ENCODE measurements at places on chromosomes 16 and 17.

DNA sequence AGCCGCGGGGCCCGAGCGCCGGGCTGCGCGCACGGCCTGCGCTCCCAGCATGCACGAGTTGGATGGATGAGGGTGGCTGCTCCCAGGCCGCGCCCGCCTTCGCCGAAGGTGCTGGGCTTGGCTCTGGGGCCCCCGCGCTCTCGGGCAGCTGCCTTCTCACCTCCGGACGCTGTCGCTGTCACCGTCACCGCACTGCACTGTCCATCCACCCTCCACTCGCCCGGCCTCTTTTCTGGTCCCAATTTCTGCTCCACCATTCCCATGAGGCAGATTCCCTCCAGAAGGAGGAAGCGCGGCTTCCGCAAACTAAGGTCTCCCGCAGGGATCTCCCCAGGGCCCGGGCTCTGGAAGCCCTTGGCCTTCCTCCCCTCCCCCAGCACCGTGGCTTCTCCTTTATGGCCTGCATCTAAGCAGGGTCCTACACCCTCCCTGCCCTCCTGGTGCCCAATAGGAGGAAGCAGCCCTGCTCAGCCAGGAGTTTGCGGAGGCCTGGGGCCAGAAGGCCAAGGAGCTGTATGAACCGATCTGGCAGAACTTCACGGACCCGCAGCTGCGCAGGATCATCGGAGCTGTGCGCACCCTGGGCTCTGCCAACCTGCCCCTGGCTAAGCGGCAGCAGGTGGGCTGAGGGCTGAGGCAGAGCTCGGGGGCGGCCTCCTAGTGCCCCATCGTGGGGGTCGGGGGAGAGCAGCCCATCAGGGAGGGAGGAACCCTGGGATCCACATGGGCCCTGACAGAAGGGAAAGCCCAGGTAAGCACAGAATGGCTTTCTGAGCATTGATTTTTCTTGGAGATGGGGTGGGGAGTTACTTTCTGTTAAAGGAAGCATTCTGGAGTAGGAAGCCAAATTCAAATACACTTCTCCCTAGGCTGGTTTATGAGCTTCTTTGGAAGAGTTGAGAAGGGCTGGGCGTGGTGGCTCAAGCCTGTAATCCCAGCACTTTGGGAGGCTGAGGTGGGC is 899 bp downstream of the ACE start:
- no peak for DNase-seq

GRCh38 chr16:31488468-31489297 is 5.8 kb downstream of the SLC5A2 start:
- no peak for DNase-seq

GRCh38 chr17:42438600-42439567 is 15.8 kb upstream of the CAVIN1 start:
- DNase-seq: no peak

DNA sequence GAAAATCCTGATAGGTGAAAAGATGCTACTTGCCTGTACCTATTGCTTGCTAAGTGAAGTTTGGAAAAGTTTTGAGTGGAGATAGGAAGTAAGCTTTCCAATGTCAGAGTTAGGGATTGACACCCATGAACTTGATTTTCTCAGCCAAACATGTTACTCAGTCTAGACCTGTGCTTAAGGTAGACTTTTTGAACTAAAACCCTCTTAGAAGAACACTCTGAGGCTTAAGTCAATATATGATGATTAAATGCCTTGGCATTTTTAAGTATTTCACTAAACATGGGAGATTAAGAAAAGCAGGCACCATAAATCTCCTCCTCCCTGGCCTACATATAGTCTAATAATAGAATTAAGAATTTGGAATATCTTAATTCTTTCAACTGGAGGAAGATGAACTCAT is 785.6 kb upstream of the SOX9 start:
- no peak for DNase-seq

GRCh38 chr17:13027246-13027645 is 9.4 kb upstream of the ELAC2 start:
- DNase-seq: no peak

DNA sequence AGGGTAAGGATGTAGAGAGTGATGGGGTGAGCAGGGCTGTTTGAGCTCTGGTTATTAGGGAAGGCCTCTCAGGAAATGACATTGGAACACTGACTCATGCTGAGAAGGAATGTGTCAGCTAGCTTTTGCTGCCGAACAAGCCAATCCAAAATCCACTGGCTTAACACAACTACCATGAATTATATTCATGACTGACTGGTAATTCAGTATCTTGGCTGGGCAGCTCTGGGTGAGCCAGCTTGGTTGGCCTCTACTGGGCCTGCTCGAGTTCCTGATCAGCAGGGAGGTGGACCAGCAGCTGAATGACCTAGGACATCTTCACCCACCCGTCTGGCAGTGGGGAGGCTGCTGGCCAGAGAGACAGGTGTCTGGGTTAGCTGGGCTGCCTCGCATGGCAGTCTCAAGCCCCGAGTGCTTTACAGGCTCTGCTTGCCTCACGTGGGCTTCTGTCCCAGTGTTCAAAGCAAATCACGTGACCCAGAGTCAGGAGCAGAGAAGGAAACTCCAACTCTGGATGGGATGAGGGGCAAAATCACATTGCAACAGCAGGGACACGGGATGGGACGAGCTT is 209.4 kb downstream of the KATNIP start:
- no peak for DNase-seq

GRCh38 chr16:83653785-83654184 is 154.0 kb upstream of the HSBP1 start:
- DNase-seq: no peak

DNA sequence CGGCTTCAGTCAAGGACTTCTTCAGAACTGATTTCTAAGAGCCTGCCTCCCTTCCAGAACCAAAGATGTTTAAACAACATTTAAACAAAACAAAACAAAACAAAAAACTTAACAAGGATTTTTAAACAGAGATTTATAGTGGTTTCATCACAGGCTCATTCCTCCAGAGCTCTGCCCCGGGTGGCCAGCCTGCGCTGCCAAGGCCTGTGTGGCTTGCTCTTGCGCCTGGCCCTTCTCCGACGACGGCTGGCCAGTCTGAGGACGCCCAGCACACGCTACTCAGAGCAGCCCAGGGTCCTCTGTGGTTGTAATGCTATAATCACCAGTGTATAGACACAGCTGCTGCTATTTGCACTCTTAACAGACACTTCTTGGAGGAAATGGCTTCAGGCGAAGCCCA is 307.2 kb upstream of the MYOCD start:
- no peak for DNase-seq

- no peak for DNase-seq
Measured at GRCh38 chr17:65495122-65496055, 66.1 kb downstream of the AXIN2 start.

DNA sequence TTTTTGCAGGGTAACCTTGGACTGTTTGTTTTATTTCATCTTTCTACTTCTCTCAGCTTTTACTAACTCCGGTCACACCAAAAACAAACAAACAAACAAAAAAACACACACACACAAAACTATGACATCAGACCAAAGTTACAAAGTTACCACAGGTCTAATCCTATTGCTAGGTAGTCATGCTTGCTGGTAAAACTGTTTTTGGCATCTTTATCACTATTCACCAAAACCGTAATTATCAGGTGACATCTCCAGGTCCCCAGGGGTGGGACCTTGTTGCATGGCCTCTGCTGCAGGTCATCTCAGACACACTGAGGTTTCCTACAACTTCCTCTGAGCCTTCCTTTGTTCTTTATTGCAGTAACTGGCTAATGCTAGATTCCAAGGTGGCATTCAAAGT is 162.3 kb downstream of the ABCA8 start:
- no peak for DNase-seq

DNA sequence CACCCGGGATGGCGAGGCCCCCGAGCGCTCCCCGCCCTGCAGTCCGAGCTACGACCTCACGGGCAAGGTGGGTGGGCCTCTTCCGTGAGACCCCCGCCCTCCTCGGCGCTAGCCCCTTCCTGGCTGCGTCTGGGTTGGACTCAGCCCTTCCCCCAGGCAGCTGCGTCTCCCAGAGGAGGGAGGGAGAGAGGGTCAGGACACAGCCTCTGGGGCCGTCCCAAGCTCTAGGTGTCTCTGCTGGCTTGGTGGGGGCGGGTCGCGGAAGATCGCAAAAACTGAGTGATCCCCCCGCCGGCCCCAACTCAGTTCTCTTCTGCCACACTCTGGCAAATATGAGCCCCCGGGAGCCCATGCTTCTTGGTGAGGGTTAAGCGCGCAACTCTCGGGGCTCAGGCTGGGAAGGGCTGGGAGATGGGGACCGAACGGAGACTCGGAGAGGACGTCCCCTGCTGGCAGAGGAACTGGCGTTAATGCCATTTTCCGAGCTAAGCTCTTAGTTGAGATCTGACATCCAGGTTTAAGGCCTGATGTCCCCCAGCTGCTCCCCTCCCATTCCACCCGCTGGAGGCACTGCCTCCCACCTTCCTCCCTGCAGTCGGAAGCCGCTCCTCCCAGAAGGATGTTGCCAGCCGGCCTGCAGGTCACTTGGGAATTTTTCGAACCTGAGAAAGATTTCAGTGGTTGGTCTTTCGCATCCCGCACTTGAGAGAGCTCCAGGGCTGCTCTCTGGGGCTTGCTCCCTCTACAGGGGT is 419 bp downstream of the RAB37 start:
- DNase-seq: no peak

GRCh38 chr16:31352376-31353115 is 2.4 kb upstream of the ITGAX start:
- DNase-seq: no peak
